Activated naive CD4-positive, alpha-beta T cell treated with anti-CD3 and anti-CD28 coated beads for 36 hours (primary cell): ENCODE measurements at places on chromosomes 4 and X.

DNA sequence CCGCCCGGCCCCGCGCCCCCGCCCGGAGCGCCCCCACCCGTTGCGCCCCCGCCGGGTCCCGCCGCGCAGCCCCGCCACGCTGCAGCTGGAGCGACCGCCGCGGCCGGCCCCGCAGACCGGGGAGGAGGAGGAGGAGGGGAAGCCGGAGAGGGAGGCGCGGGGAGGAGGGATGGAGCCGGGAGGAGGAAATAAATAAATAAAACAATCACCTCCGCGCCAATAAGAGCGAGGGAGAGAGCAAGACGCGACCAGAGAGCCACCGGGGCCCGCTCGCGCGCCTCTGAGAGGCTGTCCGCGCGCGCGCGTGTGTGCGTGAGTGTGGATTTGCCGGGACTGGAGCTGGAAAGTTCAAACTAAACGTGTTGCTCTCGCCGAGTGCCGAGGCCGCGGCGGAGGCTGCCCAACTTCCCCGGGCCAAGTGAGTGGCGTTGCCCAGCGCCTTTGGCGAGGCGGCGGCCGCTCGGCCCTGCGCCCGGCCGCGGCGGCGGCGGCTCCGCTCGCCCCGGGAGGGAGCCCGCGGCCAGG is 2184.4 kb upstream of the TENM3 start:
- DNase-seq: peak; percentile 4

GRCh38 chrX:151754047-151754429 is 19.5 kb downstream of the CNGA2 start:
- DNase-seq: no peak

- DNase-seq: no peak
These were observed 115.8 kb downstream of the NAA11 start for GRCh38 chr4:79209822-79210635.

GRCh38 chr4:84470204-84470785 is 28.8 kb downstream of the NKX6-1 start:
- peak; percentile 15 for DNase-seq

DNA sequence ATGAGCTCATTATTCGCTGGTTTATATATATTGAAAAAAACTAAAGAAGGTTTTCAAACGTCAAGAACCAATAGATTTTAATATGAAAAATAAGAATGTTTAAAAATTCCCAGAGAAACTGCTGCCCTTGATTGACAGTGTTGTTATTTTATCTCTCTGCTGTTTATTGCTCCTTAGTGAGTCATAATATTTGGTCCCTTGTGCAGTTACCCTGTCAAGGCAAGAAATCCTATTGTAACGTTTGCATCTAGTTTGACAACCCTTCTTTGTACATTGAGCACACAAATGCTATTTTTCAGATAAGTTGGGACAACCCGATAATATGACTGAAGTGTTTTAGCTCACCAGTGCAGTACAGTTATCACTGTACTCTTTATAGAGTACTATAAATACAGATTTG is 349.4 kb downstream of the CCSER1 start:
- DNase-seq: no peak

GRCh38 chrX:122047261-122047660 is 999.9 kb downstream of the GLUD2 start:
- no peak for DNase-seq

DNA sequence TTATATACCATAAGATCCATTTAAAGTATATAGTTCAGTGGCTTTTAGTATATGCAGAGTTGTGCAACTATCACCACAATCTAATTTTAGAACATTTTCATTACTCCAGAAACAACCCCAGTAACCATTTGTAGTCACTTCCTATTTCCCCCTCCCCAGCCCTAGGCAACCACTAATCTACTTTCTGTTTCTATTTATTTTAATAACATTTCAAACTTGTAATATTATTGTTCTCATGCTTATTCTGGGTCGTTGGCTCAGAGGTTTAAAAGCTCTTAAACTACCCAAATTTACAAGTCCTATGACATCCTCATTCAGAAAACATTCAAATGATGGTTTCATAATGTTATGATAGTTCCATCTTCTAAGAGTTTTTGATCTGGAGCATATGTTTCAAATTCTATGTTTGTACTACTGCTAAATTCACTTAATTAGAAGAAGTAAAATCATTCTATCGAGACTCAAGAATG is 18.4 kb downstream of the XIAP start:
- DNase-seq: no peak

GRCh38 chrX:23789386-23790154 is 6.6 kb downstream of the SAT1 start:
- no peak for DNase-seq

DNA sequence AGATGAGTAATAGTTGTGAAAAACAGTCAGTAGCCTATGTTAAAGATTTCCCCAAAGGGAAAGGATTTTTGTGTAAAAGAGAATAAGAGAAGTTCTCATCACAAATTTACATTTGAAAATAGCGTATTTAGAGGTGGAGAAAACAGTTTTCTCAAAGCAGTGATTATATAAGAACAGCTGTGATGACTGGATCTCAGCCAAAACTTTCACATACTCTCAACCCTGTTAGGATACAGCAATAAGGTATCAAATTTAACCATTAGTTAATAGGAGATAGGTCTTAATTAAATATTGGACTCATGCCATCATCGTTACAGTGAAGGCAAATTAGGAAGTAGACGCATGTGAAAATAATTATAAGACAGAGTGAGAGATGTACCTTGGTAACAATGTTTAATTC is 622.7 kb downstream of the PCDH18 start:
- no peak for DNase-seq

- no peak for DNase-seq
These were observed 356 bp downstream of the CT45A1 start for GRCh38 chrX:135713795-135714194.

- DNase-seq: no peak
These were observed 10.6 kb downstream of the SULT1B1 start for GRCh38 chr4:69749771-69750170.

DNA sequence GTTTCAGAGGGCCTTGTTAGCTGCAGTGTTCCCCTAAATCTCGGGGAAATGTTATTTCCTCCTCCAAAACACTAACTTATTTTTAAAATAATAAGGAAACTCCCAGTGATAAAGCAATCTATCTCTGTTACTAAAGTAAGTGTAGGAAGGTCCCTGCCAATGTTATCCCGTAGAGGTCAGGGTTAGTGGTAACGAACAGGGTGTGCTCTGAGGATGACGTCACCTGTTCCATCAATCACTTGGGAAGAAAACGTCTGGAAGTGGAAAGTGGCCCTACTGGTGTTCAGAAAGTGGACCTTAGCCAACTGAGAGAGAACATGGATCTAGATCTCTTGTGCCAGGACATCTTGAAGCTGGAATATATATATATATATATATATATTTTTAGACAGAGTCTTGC is 249.5 kb downstream of the BCOR start:
- no peak for DNase-seq

DNA sequence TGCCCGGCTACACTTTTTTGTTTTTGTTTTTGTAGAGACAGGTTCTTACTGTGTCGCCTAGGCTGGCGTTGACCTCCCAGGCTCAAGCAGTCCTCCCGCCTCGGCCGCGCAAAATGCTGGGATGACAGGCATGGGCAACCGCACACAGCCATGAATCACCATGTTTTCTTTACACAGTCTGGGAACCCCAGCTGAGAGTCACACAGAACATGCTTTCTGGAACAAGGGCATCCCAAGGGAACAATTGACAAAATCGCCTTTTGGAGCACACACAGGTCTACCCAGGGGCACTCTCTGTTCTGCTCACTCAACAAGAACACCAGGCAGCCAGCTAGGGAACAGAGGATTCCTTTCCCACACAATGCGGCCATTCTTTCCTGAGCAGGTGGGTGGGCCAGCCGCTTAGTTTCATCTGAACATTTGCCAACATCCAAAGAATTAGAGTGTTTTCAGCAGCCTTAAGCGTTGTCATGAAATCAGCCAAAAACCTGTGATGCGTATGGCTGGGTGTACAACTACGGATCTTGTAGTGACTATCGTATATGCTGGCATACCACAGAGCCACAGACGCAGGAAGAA is 15.7 kb downstream of the PRKX start:
- no peak for DNase-seq

DNA sequence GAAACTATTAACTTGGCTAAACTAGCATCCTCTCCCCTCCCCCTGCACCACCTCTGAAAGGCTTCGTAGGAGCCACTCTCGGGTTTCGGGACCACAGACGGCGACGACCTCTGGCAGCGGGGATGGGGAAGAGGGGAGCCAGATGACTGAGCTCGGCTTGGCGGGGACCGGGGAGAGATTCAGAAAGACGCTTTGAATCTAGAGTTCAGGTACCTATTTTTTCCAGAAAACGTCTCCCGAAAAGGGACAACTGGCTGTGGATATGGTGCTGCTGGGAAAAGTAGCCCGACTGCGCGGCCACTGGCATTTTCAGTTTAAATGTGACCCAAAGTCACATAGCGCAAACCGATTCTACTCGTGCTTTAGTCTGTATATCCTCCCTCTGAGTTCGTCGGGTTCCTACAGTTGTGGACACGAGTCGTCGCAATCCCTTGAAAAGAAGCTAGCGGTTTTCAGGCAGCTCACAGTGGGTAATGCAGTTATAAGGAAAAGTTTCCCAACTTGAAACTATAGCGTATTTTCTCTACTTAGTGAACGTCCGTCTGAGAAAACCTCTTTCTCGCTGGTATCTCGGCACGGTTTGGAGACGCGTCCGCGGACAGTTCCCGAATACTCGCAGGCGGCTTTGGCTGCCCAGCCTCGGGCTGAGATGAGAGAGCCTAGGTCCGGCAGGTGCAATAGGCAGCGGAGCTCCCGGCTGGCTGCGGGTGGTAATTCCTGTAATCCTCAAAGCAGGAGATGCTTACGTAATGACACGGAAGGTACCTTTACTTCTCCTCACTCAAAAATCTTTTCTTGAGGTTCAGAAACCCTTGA is 1.3 kb downstream of the PARM1 start:
- no peak for DNase-seq

DNA sequence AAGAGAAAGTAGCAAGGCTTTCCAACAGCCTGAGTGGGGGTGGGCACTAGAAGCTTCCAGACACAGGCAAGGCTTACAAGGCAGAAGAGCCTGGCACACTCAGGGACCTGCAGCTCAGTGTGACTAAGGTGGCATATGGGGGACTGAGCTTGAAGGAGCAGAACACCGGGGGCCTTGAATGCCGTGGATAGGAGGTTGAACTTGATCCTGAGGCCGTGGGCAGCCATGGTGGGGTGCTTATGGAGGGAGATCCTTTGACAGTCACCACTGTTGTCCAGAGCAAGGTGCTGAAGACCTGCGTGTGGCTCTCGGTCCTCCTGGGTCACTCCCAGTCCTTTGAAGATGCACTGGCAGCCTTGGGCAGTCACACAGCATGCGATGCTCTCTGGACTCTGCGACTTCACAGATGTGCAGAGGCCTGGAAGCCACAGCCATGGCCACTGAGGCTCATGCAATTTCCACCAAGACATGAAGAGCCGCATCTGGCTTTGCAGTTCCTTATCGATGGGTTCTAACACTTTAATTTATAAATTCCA is 18.3 kb downstream of the C4orf50 start:
- no peak for DNase-seq

- DNase-seq: no peak
These were observed 243.3 kb downstream of the CBR4 start for GRCh38 chr4:168766604-168767316.

DNA sequence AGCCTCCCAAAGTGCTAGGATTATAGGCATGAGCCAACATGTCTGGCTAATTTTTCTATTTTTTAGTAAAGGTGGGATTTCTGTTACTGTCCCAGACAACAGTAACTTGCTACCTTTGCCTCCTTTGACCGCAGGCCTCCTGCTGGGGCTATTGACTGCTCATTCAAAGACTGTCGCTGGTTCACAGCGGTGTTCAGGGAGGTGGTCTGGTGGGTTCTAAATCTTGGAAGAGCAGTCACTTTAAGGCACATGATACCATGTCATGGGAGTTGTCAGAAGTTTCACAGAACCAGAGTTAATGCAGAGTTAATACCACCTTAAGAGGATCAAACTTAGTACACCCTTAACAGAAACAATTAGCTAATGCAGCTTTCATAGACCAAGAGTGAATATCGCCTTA is 3.8 kb downstream of the ASMT start:
- no peak for DNase-seq

DNA sequence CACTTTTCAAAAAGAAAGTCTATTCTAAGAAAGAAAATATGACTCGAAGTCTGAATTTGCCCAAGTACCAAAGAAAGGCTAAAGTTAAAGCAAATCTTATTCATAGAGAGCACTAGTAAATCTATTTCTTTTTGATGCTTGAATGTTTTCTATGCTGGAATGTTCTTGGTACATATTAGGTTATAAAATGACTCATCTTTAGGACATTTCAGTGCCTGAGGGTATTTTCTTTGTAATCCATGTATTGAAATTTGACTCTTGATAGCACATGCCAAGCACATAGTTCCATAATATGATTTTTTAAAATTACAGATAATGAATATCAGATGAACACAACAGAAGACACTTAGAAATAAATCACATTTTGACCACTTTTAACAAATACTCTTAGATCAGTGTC is 232.8 kb downstream of the TRIML1 start:
- no peak for DNase-seq

DNA sequence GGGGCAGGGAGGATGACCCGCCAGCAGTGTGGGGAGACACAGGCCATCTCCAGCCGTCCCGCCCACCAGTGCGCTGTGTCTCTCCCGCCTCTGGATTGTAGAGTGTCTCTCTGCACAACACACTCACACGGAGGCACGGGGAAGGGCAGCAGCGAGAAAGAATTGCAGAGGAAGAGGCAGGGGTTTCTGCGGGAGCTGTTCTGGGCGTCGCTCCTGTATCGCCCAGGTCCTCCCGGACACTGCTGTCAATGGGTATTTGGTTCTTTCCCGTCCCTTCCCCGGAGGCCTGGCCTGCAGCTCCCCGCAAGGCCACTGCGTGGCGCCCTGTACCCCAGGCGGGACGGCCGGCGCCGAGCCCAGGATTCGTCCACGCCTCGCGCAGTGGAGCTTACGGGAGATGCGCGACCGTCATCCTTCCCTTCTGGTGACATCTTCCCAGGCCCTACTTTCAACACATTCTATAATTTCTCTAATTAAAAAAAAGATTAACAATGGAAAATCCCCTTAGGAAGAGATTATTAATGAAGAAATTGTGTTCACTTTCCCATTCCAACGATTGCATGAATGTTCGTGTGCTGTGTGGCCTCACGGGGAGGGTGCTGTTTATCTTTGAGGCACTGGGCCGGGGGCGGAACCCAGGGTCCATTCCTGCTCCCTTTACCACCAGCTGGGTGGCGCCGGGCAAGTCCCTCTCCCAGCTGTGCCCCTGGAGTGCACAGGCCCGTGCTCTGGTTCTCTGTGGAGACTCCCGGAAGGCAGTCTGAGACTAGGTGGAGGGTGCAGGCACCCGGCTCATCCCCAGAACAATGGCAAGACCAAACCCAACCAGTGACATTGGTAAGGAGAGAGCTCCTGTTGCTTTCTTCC is 95.7 kb downstream of the CPZ start:
- peak; percentile 20 for DNase-seq

GRCh38 chrX:51215266-51215665 is 117.4 kb upstream of the NUDT10 start:
- DNase-seq: no peak

GRCh38 chrX:12563121-12563520 is 228.1 kb upstream of the PRPS2 start:
- DNase-seq: no peak

DNA sequence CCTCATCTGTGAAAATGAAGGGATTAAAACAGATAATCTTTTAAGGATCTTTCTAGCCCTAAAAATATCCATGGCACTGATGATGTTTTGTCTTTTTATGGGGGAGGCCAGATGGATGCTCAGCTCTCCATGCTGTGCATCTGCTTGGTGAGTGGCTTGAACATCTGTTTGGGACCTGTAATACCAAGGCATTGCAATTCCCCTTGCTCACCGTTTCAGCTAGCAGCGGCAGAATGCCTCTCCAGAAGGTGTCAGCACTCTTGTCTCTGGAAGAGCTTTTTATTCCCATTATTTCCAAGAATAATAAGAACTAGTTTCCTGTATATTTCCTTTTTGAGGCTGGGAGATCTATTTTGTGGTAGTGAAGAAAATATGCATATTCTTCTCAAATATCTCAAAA is 151.9 kb upstream of the ANK2 start:
- DNase-seq: no peak
